ENCODE measurements at places on chromosomes 5 and 9.

GRCh38 chr9:134768709-134769351 is 111.8 kb upstream of the FCN2 start:
- no peak for DNase-seq

DNA sequence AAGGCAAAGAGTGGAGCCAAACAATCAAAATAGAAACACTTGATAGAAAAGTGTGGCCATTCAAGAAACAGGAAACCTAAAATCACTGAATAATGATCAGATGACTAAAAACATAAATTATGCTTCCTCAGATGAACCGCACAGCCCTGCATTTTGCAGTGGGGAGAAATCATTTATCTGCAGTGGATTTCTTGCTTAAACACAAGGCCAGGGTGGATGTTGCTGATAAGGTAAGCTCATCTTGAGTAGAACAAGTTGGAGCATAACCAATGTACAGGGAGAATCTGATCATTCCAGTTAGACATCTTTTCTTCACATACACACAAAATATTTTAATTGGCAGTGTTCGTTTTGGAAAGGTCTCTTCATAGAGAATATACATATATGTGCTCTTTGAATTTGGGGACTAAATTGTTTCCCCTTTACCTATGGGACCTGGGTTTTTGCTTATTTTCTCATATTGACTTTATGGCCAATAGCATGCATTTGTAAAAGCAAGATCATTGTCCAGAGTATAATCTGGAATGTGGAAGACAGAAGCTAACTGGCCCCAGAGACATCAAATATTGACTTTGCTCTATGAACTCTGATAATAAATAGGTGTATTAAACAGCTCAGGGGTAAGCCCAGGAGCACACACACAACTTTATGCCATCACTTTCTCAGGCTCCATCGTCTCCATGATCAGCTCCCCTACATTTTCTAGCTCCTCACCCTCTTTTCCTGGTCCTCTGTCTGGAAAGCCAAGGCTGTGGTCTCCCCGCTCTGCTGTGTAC is 9.1 kb downstream of the ANKDD1B start:
- DNase-seq = no peak

- no peak for DNase-seq
These were observed 1.1 kb downstream of the ERCC6L2 start for GRCh38 chr9:95876595-95876994.

- DNase-seq = peak; percentile 70
These were observed 185.9 kb upstream of the RASA1 start for GRCh38 chr5:87081511-87082372.

DNA sequence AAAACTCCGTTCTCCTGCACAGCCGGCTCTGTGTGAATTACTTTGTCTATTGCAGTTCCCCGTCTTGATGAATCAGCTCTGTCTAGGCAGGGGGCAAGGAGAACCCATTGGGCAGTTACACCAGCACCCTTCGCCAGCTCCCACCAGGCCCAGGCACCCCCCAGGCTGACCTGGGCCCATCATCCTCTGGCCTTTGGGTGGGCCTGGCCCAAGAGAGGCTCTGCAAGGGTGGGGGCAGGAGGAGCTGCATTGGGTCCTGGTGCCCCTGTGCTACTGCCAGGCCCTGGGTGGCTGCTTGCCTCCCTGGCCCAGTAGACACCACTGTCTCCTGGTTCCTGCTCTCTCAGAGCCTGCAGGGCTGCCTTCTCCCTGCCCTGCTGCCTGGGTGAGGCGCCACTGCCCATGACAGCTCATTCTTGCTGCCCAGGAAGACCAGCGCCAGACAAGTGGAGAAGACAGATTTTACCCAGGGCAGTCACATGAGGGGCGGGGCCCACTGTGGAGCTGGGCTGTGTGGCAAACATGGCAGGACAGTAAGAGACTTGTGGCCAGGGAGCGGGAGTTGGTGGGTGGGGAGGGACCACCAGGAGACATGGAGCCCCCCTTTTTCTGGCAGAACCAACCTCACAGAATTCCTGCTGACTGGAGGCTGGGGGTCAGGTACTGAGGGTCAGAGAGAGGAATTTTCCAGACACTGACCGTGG is 67.2 kb downstream of the MRPL36 start:
- no peak for DNase-seq

GRCh38 chr5:150142959-150143349 is 12.7 kb downstream of the PDGFRB start:
- DNase-seq = no peak

- no peak for DNase-seq
These were observed 5.7 kb upstream of the ICE1 start for GRCh38 chr5:5416733-5417132.

DNA sequence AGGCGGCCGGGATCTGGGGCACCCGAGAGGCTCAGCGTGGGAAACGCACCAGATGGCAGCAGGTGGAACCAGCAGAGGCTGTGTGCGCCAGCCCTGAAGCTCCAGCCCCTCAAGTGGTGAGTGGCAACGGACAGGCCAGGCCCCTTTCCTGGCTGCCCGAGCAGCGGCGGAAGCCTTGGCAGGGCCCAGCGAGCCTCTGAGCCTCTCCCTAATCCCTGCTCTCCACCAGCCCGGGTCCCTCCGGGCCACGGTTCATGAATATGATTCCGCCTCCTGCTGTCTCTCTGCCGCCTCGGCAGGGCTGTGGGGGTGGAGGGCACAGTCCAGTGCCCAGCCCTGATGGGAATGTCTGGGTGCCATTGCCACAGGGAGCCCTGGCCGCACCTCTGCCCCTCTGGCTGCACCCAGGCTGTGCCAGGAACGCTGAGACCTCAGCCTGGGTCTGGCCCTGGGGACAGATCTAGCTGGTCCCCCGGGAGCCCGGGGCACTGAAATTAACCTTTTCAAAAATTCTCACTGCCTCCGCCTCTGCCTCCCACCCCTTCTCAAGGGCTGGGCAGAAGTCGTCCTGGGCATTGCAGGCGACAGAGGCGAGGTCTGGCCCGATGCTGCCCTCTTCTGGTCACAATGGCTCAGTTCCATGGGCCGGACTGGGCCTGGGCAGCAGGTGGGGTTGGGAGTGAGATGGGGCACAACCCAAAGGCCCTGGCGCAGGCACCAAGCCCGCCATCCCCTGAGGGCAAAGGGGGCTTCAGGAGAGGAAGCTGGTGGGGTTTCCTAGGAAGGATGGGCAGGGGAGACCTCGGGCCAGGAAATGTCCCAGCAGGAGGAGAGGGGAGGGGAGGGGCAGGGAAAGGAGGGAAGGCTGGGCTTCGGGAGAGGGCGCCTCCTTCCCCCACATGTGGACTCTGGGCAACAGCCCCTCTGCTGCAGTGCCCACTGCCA is 20.3 kb downstream of the CCDC187 start:
- peak; percentile 22 for DNase-seq

GRCh38 chr9:136820971-136821825 is 13.4 kb downstream of the RABL6 start:
- DNase-seq = no peak

DNA sequence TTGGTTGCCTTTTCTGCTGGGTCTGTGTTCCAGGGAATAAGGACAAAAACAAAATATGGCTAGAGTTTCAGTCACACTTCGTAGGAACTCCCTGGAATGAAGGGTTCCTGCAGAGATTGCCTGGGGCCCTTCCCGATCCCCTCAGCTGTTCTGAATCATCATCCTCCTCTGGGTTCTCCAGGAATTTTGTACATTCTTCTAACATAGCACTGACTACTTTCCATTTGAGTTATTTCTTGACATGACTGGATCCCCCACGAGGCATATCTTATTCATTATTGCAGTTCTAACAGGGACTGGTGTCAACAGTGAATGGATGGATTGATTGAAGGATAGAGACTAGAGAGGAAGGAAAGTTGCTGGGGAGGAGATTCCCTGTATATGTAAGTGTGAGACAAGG is 49.2 kb upstream of the TNC start:
- no peak for DNase-seq

DNA sequence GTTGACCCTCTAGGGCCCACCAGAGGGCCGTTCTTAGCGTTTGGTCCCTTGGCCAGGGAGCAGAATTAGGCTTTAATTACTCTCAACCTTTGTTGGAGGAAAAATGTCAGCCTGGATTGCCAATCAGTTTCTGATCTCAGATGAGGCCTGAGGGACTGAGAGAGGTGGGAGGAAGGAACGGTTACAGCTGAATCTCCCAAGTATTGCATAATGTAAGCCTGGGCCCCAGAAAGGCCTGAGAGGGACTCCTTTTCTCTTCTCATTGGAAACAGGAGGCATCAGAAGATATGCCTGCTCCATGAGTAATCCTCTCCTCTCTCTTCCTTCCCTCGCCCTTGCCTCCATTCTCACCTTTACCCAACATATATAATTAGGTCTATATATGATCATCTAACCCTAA is 105.7 kb downstream of the INSYN2B start:
- DNase-seq = no peak

DNA sequence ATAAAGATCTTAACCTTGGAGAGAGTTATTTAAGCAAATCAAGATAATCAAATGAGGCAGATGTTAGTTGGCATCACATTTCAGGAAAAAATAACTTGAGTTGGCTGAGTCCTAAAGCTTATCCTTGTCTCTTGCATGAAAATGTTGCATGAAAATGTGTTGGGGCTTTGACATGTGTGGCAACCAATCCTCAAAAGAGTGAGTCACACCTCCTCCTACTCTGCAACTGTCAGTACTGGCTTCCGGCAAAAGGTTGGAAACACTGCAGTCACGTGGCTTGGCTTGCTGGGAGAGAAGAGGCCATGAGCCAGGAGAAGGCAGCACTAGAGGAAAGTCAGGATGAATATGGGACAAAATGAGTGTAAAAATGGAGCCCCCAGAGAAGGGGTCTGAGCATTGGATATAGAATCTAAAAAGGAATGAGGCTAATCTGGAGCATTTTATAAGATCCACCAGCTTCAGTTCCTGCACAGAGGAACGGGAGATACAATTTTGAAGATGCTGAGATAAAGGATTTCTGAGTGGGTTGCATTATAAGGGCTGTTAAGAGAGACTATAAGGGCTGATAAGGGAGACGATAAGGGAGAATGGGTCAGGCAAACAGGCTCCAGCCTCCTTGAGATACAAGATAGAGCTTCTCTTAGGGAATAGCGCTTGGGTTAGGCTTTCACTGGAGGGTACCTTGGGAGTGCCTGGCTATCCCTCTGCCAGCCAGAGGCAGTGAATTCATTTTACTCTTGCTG is 43.1 kb downstream of the SPATA31D1 start:
- no peak for DNase-seq

- DNase-seq = no peak
These were observed 59.5 kb downstream of the TMEM174 start for GRCh38 chr5:73232266-73233041.

GRCh38 chr9:4079346-4079745 is 220.5 kb downstream of the GLIS3 start:
- DNase-seq = no peak

- DNase-seq = no peak
These were observed 62.1 kb upstream of the VLDLR start for GRCh38 chr9:2559192-2560152.

DNA sequence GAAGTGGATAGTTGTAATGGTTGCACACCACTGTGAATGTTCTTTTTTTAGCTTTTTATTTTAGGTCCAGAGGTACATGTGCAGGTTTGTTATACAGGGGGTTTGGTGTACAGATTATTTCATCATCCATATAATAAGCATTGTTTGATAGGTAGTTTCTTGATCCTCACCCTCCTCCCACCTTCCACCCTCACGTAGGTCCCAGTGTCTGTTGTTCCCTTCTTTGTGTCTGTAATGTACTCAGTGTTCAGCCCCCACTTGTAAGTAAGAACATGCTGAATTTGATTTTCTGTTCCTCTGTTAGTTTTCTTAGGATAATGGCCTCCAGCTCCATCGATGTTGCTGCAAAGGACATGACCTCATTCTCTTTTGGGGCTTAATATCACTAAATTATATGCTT is 99.7 kb downstream of the HTR4 start:
- no peak for DNase-seq

- no peak for DNase-seq
These were observed 6.3 kb upstream of the IRX2 start for GRCh38 chr5:2757563-2758351.

GRCh38 chr5:179858241-179858585 is 404 bp downstream of the MRNIP start:
- peak; percentile 26 for DNase-seq

- no peak for DNase-seq
These were observed 831.1 kb downstream of the NR2F1-AS1 start for GRCh38 chr5:92749943-92750342.

DNA sequence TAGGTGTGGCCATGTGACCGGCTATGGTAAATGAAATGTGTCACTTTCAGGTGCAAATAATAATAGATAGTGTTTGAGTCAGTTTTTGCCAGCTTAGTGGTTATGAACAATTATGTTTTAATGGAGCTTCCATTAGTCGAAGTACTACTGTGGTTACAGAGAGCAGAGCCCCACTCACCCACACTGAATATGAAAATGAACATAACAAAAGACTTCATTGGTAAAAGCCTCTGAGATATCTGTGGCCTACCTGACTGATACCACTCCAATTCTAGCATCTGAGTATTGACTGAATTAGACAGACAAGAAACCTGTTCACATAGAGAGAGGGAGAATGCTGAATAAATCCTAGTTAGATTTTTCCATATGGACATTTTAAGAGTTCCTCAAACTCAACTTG is 405.6 kb downstream of the BRINP1 start:
- DNase-seq = no peak

- no peak for DNase-seq
These were observed 269.1 kb upstream of the CD180 start for GRCh38 chr5:67465537-67466207.

DNA sequence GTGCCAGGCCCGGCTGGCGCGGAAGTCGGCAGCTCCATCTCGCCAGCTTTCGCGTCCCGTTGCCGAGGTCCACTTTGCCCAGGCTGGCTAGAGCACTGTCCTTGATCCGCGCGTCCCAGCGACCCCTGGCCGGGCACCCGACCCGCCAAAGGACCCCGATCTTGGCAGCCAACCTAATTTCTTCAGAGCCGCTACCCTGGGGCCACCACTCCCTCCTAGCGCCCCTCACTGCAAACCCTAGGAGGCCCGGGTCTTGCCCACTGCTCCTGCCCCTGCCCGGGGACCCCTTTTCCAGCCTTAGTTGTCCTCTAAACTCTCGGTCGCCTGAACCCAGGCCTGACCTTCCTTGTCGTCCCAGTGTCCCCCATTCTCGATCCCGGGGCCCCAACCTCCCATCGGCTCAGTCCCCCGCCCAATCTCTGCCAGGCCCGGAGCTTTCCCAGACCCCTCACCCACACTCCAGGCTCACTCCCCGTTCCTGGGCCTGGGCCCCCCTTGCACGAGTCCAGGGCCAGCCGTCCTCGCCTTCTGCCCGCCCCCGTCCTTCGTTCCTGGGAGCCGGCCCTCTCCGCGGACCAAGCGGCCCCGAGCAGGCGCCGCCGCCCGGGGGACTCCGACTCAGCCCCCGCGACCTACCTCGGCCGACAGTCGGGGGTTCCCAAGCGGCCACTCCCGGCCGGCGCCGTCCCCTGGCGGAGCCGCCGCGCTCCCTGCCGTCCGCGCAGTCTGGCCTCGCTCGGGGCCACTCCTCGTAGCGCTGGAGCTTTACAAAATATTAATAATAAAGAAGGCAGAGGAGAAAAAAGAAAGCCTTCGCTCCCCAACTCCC is 701 bp upstream of the LMX1B start:
- no peak for DNase-seq

GRCh38 chr9:4353236-4353635 is 53.4 kb upstream of the GLIS3 start:
- DNase-seq = no peak

GRCh38 chr9:99366183-99366582 is 144.1 kb downstream of the SEC61B start:
- DNase-seq = no peak
